Stimulated activated CD8-positive, alpha-beta memory T cell treated with anti-CD3 and anti-CD28 coated beads, Interleukin-4, amount 100 ng/mL, for 4 hours (primary cell): ENCODE measurements at places on chromosomes 6 and 20.

DNA sequence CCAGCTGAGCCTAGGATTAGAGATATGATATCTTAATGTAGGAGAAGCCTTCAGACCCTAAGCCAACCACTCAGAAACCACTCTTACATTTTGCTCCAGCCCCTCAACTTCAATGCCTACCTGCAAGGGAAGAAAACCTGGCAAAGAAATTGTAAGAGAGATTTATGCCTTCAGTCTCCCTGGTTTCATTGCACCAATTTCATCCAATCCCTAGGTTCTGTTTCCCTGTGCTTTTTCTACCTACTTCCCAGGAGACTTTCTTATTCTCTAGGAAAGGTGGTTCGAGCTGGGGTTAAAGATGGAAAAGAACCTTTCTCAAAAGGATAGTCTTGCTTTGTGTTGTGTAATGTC lies 1.1 kb upstream of the TCF21 start:
- DNase-seq: no peak

GRCh38 chr20:64107736-64108457 lies 532 bp upstream of the NPBWR2 start:
- DNase-seq: no peak

DNA sequence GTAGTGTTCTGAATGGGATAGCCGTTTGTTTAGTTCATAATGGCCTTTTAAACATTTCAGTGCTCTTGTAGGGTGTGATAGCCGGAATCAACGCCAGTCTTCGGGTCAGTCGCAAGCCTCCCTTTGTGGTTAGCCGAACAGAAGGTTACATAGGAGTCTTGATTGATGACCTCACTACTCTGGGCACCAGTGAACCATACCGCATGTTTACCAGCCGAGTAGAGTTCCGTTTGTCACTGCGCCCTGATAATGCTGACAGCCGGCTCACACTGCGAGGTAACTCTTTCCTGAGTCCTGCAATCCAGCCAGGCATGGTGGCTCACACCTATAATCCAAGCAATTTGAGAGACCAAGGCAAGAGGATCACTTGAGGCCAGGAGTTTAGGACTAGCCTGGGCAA lies 20.4 kb downstream of the MTO1 start:
- no peak for DNase-seq

DNA sequence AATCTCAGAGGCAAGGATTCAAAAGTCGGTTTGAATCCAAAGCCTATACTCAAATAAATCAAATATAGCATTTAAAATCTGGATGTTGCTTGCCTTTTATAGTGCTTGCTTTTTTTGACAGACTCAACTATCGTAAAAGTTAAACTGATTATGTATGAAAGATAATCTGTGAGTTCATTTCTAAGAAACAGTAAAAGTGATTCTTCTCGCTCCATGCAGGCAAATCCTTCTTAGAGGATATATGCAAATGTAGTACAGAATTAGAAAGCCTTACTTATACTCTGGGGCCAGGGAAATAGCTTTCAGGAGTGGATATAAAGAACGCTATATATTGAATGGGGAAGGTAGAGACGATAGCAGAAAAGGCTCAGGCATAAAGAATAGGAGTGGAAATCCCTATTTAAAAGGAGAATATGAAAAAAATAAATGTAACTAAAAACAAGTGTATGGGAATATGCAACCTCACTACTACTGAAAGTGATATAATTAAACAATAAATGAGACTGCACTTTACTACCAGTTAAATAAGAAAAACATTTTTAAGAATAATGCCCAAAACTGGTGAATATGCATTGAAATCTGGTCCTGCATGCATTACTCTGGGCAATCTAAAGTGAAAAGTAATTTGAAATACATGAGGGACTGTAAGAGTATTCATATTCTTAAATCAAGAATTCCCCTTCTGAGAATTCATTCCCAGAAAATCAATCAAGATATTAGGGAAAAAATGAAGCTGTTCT lies 361.8 kb upstream of the PLCB4 start:
- DNase-seq: no peak

DNA sequence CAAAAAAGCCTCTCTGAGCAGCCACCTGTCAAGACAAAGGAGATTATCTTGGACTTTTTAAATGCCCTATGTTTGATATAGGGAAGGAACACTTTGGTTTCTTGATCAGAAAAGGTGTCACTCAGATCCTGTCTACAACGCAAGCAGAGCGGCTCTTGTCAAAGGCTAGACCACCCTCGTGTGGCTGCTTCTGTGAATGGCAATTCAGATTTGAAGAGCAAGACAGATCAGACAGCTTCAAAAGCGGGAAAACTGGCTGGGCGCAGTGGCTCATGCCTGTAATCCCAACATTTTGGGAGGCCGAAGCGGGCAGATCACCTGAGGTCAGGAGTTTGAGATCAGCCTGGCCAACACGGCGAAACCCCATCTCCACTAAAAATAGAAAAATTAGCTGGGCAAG lies 10.1 kb upstream of the NXT1 start:
- DNase-seq: no peak

DNA sequence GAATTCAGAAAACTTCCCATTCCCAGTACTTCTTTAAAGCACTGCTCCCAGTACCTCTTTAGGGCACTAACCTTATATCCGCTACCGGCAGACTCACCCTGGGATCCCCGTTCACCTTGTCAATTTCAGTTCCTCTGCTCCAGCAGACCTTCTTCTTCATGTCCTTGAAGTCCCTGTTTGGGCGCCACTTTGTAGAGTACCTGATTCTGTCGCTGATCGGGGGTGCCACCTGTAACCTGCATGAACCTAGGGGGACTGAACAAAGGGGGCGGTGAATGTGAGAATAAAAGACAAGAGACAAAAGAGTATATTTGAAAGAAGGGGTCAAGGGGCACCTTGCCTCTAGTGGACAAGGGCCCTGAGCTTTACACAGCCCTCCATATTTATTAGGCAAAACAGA lies 4.9 kb upstream of the GINS1 start:
- DNase-seq: no peak

DNA sequence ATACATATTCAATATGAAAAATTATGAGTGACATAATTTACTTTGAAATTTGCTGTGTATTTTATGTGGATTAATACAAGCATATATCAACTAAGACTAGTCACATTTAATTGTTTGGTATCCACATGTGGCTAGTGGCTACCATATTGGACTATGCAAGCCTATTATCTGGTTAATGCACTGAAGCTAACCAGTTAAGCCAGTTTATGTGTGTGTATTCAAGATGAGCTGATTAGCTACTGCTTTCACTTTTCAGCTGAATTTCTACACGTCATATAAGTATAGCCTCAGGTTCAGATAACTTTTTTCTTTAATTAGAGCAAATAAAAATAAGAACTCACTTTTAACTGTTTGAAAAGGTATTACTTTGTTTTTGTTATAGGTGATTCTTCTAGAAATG lies 903.7 kb downstream of the TFAP2A start:
- no peak for DNase-seq

- DNase-seq: no peak
These were observed 6.3 kb downstream of the RAET1L start for GRCh38 chr6:150018846-150019580.

- DNase-seq: no peak
These were observed 101.2 kb upstream of the COL21A1 start for GRCh38 chr6:56348578-56348977.

GRCh38 chr6:166420351-166420750 lies 37.6 kb upstream of the MPC1 start:
- no peak for DNase-seq

GRCh38 chr20:1479831-1480595 lies 11.2 kb downstream of the SIRPB2 start:
- no peak for DNase-seq

DNA sequence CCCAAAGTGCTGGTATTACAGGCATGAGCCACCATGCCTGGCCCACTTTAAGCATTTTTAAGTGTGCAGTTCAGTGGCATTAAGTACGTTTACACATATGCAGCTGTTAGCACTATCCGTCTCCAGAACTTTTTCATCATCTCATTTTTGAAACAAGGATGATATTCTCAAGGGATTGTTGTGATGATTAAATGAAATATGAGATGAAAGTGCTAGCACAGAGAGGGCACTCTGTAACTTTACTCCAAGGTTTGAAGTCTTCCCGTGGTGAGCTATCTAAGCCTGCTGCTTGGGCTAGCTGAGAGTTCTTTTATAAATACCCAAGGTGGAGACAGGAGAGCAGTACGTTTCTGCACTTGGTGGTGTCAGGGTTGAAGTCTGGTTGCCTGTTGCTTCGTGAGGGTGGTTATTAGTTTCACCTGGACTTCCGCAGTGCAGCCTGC lies 6.6 kb downstream of the TM9SF4 start:
- DNase-seq: no peak

DNA sequence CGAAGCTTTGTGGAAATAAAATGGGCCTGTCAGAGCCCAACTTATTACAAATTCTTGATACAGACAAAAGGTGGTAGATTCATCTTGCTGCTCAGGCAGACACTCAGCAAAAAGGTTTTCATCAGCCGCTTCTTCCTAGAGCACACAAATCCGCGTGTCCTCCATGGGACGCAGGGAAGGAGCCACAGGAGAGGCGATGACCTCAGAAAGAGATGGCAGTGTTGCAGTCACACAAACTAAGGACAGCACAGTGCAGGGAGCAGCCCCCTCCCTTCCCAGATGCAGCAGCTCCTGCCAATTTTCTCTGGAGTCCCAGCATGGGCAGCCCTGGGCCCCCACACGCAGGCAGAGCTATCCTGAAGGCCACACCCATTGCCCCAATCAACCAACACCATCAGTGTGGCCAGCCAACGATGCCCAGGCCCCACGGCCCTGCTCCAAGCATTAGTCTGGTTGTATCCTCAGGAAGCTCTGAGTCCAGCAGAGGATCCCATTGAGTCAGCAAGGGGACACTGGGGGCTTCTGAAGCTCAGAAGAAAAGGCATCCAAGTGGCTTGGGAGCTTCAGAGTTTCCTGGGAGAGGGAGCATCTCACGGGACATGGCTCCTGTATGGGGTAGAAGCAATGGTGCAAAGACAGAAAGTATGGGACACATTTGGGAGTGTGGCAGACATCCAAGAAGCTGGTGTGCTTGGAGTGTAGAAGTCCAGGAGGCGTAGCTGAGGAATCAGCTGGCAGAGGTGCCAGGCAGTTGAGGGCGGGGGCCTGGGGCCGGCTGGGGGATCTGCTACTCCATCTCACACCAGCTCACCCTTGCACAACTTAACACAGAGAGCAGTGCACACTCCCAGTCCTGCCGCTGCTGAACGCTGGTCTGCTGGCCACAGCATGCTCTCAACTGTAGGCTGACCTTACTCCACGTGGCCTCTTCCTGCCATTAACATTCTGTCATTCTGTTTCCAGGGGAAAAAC lies 142.1 kb upstream of the CST7 start:
- no peak for DNase-seq

DNA sequence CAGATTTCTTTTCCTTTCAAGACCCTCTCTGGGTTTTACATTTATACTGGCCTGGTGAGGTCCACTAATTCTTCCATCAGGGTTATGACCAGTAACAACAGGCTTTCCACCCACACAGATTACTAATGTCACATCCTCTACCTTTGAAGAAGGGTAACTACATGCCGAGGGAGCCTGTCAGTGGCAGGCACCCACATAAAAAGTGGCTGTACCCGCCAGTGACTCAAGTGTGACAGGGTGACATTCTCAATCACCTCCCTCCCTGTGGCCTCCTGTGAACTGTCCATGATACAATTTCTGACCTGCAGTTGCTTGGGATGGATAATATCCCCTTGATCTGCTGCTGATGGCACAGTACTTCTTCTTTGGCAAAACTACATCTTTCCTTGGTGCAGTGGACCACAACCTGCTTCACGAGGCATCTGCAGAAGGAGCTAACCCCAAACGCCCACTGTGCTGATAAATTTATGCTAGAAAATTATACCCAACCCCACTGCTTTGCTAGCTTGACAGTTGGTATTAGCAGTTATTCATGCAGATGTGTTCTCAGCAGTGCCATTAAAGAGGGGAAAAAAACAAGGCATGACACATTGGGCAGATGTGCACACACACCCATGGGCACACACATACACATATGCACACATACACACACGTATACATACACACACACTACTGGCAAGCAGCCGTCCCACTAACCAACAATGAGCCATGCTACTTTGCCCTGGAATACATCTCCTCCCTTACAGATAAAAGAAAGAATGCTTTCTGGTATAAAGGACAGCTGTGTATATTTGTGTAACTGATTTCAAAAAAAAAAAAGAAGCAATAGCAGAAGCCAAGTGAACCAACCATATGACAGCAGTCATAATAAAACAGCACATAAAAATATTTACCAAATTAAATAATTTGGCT lies 20.8 kb downstream of the GFOD1 start:
- no peak for DNase-seq

GRCh38 chr6:85484948-85485347 lies 35.1 kb downstream of the NT5E start:
- no peak for DNase-seq

- DNase-seq: no peak
These were observed 190.2 kb downstream of the DTNBP1 start for GRCh38 chr6:15472621-15473020.

DNA sequence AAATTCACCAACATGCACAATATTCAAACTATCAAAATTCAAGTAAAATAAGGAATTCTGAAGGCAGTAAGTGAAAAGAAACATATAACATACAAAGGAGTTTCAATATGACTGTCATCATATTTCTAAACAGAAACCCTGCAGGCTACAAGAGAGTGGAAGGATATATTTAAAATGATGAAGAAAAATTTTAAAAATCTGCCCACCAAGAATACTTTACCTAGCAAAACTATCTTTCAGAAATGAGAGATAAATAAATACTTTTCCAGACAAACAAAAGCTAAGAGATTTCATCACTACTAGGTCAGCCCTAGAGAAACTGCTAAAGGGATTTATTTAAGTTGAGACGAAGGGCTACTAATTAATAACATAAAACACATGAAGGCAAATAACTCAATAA lies 73.8 kb upstream of the MANEA start:
- no peak for DNase-seq

DNA sequence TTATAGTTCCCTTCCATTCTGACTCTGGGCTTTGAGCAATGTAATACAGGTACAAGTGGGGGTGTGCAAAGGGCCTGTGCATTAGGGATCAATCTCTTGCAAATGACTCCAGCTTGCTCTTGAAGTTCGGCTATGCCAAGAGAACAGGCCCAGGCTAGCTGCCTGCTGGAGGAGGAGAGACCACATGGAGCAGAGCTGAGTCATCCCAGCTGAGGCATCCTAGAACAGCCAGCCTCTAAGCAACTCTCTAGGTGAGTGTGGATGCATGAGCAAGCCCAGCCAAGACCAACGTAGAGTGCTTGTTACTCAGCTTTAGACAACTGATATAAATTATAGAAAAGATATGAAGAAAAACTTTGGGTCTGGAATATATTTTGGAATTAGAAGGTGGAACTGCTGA lies 47.6 kb upstream of the RBM24 start:
- DNase-seq: no peak

DNA sequence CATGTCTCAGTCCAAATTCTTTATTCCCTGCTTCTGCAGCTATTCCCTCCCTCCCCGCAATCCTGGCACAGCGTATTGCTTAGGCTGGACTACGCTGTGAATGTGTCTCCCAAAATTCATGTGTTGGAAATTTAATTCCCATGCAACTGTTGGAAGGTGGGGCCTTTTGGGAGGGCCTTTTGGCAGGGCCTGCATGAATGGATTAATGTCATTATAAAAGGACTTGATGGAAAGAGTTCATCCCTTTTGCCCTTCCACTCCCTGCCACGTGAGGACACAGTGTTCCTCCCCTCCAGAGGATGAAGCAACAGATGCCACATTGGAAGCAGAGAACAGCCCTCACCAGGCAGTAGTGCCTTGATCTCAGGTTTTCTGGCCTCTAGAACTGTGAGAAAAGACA lies 20.4 kb upstream of the NOTCH4 start:
- DNase-seq: no peak
